ENCODE measurements at places on chromosomes 1 and 21.

DNA sequence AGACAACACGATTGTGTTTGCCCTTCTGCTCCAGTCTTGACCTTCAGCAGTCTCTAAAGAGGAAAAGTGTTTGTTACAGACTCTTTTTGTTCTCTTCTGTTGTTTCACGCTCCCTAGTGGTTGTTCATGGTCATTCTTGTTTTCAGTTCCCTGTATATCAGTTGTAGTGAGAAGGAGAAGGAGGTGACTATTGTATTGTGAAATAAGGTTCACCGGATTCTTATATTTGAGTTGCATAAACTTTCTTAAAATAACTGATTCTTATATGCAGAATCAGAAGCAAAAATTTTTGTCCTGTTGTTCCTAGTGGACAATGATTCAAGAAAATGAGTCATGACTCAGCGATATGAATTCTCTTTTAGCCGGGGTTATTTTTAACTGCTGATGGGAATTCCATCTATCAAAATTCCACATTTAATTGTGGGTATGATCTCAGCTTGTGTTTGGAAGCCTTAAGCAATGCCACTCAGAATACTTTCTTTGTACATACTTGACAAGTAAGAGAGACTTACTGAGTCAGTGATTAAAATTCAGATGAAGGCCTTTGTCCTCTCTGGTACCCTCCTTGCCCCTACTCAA, 152.2 kb downstream of the CLEC20A start:
- DNase-seq: no peak

- no peak for DNase-seq
Observed at GRCh38 chr1:98232678-98233077, 311.8 kb upstream of the DPYD start.

- DNase-seq: no peak
Observed at GRCh38 chr1:184604152-184604900, 150.3 kb downstream of the EDEM3 start.

DNA sequence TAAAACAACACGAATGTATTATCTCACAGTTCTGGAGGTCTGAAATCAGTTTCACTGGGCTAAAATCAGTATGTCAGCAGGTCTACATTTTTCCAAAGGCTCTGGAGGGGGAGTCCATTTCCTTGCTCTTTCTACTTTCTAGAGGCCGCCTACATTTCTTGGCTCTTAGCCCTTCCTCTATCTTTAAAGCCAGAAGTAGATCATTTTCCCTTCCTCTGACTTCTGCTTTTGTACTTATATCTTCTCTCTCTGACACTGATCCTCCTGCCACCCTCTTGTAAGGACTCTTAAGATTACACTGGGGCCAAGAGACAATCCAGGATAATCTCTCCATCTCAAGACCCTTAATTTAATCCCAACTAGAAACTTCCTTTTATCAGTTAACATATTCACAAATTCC, 41.4 kb downstream of the MSH4 start:
- DNase-seq: no peak

DNA sequence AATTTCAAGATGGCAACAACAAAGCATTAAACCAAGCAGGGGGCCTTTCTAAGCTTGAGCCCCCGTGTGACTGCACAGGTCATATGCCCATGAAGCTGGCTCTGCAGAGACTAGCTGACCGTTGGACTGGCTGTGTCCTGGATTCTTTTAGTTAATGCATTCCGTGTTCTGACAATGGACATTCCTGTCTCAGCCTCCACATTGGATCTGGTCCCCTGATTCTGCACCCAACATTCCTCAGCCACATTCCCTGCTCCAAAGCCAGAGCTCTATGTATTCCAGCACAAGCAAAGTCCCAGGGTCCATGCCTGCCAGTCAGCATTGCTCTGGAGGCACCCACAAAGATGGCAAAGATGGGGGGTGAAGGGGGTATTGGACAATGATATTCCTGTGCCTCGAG, 5.1 kb upstream of the NAV1 start:
- no peak for DNase-seq

DNA sequence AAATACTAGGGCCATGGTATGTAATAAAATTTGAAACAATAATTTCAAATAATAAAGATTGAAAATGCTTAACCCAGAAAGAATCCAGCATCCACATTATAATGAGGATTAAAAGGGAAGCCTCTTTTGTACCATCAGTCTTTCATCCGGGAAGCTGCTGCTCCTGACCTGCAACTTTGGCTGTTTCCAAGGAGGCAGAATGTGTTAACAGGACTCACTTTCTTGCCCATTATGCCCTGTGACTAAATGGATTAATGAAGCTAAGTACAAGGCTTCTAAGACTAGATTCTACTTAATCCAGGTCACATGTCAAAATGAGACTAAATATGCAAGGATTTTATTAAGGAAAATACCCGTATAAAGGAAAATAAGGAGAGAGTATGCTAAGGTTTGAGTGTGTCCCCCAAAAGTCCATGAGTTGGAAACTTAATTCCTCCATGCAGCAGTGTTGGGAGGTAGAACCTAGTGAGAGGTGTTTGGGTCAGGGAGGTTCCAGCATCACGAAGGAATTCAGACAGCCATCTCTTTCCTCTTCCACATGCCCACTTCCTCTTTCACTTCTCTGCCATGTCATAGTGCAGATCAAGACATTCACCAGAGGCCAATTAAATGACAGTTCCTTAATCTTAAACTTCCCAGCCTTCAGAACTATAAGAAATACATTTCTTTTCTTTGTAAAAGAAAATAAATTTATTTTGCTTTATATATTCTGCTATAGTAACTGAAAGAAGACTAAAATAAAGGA, 27.7 kb downstream of the FMO2 start:
- DNase-seq: no peak

GRCh38 chr1:39687243-39687642, 4.0 kb downstream of the HPCAL4 start:
- no peak for DNase-seq

GRCh38 chr1:170424346-170424745, 107.6 kb upstream of the GORAB start:
- DNase-seq: no peak

All from stimulated activated CD8-positive, alpha-beta memory T cell treated with anti-CD3 and anti-CD28 coated beads, Interleukin-7, amount 100 ng/mL, for 24 hours (primary cell).